ENCODE measurements at places on chromosomes 1 and 21. TPM values are rescaled to one million over a fixed set of nuclear protein-coding genes. Genes with fewer than 3 reads are reported as not detected.

The GALE gene
- 8.8 TPM for total RNA-seq

The MAP1LC3C gene
- total RNA-seq: not detected

The PALMD gene
- 55.0 TPM for total RNA-seq

The CD1B gene
- not detected for total RNA-seq

The DPYD gene
- total RNA-seq: 14.5 TPM

The CACNA1S gene
- not detected for total RNA-seq

The CLDN17 gene
- not detected for total RNA-seq

- H3K36me3 ChIP-seq: no peaks in the 10 kb centered on the region
- no peak overlapping the region for H3K4me3 ChIP-seq
- no peaks in the 10 kb centered on the region for H3K27me3 ChIP-seq
- no peaks in the 10 kb centered on the region for H3K4me1 ChIP-seq
- no peak overlapping the region for H3K27ac ChIP-seq
- DNase-seq: no peak
Measured at GRCh38 chr1:16241221-16241708, 4.3 kb upstream of the CPLANE2 start.

GRCh38 chr1:24551290-24551959 lies 4.5 kb upstream of the NCMAP start:
- H3K36me3 ChIP-seq: no peaks in the 10 kb centered on the region
- H3K4me1 ChIP-seq: no peaks in the 10 kb centered on the region
- no peak overlapping the region for H3K4me3 ChIP-seq
- no peak for DNase-seq
- no peak overlapping the region for H3K27ac ChIP-seq

- no peak overlapping the region for H3K4me3 ChIP-seq
- H3K27me3 ChIP-seq: no peaks in the 10 kb centered on the region
- no peaks in the 10 kb centered on the region for H3K4me1 ChIP-seq
- DNase-seq: no peak
Measured at GRCh38 chr1:152525080-152525641, 10.9 kb downstream of the CRCT1 start.

GRCh38 chr1:166053395-166053794 lies 113.4 kb downstream of the FAM78B start:
- no peaks in the 10 kb centered on the region for H3K4me1 ChIP-seq
- no peaks in the 10 kb centered on the region for H3K27me3 ChIP-seq
- no peak overlapping the region for H3K27ac ChIP-seq
- H3K4me3 ChIP-seq: no peak overlapping the region

- no peak overlapping the region for H3K27ac ChIP-seq
- H3K4me1 ChIP-seq: peaks cover 13% of the 10 kb centered on the region
- H3K36me3 ChIP-seq: no peaks in the 10 kb centered on the region
- no peak overlapping the region for H3K4me3 ChIP-seq
- no peaks in the 10 kb centered on the region for H3K27me3 ChIP-seq
- DNase-seq: no peak
Measured at GRCh38 chr1:177981200-177981599, 11.3 kb upstream of the SEC16B start.

GRCh38 chr1:97796711-97797110 lies 124.1 kb downstream of the DPYD start:
- no peaks in the 10 kb centered on the region for H3K27me3 ChIP-seq
- no peaks in the 10 kb centered on the region for H3K36me3 ChIP-seq
- no peak overlapping the region for H3K4me3 ChIP-seq
- peak overlapping the region; percentile 29 for H3K27ac ChIP-seq

- H3K4me3 ChIP-seq: no peak overlapping the region
- no peak for DNase-seq
- H3K4me1 ChIP-seq: no peaks in the 10 kb centered on the region
- no peaks in the 10 kb centered on the region for H3K27me3 ChIP-seq
Measured at GRCh38 chr21:15826147-15826780, 96.5 kb downstream of the USP25 start.

DNA sequence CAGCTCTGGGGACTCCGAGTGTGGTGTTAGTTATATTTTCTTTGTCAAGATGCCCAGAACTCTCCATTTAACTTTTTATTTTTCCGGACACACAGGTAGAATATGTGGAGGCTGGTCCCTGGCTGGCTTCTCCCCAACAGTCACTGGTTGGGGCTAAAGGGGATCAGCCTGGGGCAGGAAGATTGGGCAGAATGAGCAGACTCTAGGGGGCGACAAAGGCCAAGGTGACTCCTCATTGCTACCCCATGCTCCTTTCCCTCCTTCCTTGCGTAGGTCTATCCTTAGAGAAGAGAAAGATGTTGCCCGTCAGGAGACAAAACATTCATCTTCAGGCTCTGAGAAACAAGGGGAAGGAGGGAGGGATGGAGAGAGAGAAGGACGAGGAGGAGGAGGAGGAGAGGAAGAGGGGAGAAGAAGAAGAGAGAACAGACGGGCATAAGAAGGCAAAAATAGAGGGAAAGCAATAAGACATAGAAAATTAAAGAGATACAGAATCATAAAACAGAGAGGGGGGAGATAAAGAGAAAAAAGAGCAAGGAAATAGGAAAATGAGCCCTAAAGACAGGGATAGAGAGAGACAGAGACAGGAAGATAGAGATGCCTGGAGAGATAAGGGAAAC lies 89.9 kb downstream of the FOXD2 start:
- H3K36me3 ChIP-seq: no peaks in the 10 kb centered on the region
- no peak overlapping the region for H3K27ac ChIP-seq
- H3K4me1 ChIP-seq: no peaks in the 10 kb centered on the region
- DNase-seq: no peak
- H3K4me3 ChIP-seq: no peak overlapping the region

DNA sequence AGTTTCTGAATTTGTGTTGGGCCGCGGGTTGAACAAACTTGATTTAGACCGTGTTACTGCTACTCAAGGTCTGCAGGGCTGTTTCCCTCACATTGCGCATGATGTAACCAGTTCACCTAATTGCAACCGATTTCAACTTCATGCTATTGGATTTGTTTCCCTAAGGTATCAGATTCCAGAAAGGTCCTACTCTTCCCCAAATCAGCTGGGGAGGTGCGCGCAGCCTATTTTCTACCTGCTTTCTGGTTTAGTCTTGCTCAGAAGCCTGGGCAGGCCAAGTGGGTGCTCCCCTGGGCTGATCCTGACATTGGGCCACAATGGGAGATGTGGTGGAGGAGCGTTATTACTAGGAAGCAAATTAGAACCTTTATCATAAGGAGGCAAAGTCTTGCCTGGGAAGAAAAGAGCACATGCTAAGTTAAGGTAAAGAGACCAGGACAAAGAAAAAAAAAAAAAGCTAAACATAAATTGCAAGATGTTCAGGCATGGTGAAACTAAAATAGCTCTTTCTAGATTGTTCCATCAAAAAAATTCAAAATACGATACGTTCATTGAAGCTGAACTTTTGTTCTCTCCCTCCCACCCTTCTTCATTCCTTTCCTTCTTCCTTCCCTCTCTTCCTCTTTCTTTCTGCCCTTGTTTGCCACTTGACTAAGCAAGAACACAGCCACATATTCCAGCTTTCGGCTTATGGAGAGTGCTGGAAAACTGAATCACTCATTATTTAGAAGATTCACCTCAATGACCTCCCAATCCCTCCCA lies 28.8 kb upstream of the TARBP1 start:
- H3K27me3 ChIP-seq: no peaks in the 10 kb centered on the region
- H3K36me3 ChIP-seq: no peaks in the 10 kb centered on the region
- H3K27ac ChIP-seq: no peak overlapping the region
- H3K4me3 ChIP-seq: no peak overlapping the region
- peaks cover 8% of the 10 kb centered on the region for H3K4me1 ChIP-seq

GRCh38 chr1:179955731-179956130 lies 1.1 kb downstream of the CEP350 start:
- DNase-seq: no peak
- H3K36me3 ChIP-seq: no peaks in the 10 kb centered on the region
- peak overlapping the region; percentile 98 for H3K4me3 ChIP-seq
- H3K27ac ChIP-seq: peak overlapping the region; percentile 98

GRCh38 chr1:33805988-33806387 lies 57.9 kb upstream of the HMGB4 start:
- H3K4me1 ChIP-seq: no peaks in the 10 kb centered on the region
- H3K36me3 ChIP-seq: no peaks in the 10 kb centered on the region

GRCh38 chr1:235262539-235262938 lies 65.4 kb downstream of the ARID4B start:
- DNase-seq: no peak
- no peaks in the 10 kb centered on the region for H3K36me3 ChIP-seq
- no peak overlapping the region for H3K27ac ChIP-seq
- no peaks in the 10 kb centered on the region for H3K4me1 ChIP-seq
- no peak overlapping the region for H3K4me3 ChIP-seq
- H3K27me3 ChIP-seq: no peaks in the 10 kb centered on the region

GRCh38 chr21:15065392-15066122 lies 757 bp upstream of the NRIP1 start:
- DNase-seq: peak; percentile 91
- H3K27ac ChIP-seq: peak overlapping the region; percentile 99
- no peaks in the 10 kb centered on the region for H3K4me1 ChIP-seq
- peak overlapping the region; percentile 75 for H3K4me3 ChIP-seq
- no peaks in the 10 kb centered on the region for H3K27me3 ChIP-seq

GRCh38 chr21:45515241-45516061 lies 26.8 kb downstream of the SLC19A1 start:
- no peak overlapping the region for H3K27ac ChIP-seq
- DNase-seq: no peak
- H3K27me3 ChIP-seq: no peaks in the 10 kb centered on the region
- H3K36me3 ChIP-seq: peaks cover 9% of the 10 kb centered on the region

DNA sequence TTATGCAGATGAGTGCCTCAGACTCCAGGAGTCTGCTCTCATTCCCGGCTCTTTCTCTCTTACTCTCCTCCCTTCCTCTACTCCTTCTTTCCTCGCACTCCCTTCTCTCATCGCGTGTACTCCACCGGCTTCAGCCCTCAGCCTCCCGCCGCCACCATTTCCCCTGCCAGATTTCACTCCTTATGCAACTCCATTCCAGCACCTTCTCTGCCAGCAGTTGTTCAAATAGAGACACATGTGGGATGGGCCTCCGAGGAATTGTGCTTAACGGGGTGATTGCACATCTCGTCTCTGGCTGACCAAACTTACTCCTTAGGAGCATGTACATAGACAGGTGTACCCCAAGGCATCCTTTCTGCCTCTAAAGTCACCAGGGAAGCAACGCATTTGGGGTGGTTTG lies 2.1 kb downstream of the CNTN2 start:
- DNase-seq: no peak
- no peak overlapping the region for H3K27ac ChIP-seq
- H3K4me3 ChIP-seq: no peak overlapping the region
- H3K27me3 ChIP-seq: no peaks in the 10 kb centered on the region

DNA sequence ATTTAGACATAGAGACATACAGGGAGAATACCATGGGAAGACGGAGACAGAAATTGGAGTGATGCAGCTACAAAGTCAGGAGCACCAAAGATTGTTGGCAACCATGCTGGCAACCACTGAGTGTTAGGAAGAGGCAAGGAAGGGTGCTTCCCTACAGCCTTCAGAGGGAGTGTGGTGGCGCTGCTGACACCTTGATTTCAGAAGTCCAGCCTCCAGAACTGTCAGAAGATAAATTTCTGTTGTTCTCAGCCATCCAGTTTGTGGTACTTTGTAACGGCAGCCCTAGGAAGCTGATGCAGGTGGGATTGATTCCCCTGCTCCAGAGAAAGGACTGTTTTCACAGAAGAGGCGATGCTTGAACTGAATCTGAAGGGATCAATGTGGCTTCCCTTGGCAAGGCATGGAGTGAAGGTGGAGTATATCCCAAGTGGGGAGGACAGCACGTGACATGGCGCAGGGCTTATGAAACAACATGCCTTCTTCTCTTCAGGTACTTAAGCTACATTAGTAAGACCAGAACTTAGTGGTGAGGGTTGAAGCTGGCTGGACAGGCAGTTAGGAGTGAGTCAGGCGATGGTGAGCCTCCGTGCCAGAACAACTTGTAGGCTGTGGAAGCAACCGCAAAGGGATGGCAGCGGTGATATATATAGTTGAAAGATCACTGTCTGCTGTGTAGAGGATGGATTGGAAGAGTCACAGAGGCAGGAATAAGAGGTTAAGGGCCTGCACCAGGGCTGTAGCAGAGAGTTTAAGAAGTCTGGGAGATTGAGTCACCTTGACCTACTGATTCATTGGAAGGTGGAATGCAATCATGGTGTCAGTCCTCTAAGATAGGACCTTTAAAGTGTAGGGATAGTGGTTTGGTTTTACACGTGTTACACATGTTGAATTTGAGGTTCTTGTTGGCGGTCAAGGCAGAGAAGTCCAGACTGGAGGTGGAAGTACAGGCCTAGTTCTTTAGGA lies 2.1 kb downstream of the LEPR start:
- no peaks in the 10 kb centered on the region for H3K4me1 ChIP-seq
- no peak for DNase-seq
- no peak overlapping the region for H3K4me3 ChIP-seq
- no peaks in the 10 kb centered on the region for H3K27me3 ChIP-seq
- H3K27ac ChIP-seq: peak overlapping the region; percentile 97

- no peak for DNase-seq
- H3K4me3 ChIP-seq: no peak overlapping the region
- H3K36me3 ChIP-seq: no peaks in the 10 kb centered on the region
Measured at GRCh38 chr21:31967334-31967733, 94.5 kb downstream of the HUNK start.

DNA sequence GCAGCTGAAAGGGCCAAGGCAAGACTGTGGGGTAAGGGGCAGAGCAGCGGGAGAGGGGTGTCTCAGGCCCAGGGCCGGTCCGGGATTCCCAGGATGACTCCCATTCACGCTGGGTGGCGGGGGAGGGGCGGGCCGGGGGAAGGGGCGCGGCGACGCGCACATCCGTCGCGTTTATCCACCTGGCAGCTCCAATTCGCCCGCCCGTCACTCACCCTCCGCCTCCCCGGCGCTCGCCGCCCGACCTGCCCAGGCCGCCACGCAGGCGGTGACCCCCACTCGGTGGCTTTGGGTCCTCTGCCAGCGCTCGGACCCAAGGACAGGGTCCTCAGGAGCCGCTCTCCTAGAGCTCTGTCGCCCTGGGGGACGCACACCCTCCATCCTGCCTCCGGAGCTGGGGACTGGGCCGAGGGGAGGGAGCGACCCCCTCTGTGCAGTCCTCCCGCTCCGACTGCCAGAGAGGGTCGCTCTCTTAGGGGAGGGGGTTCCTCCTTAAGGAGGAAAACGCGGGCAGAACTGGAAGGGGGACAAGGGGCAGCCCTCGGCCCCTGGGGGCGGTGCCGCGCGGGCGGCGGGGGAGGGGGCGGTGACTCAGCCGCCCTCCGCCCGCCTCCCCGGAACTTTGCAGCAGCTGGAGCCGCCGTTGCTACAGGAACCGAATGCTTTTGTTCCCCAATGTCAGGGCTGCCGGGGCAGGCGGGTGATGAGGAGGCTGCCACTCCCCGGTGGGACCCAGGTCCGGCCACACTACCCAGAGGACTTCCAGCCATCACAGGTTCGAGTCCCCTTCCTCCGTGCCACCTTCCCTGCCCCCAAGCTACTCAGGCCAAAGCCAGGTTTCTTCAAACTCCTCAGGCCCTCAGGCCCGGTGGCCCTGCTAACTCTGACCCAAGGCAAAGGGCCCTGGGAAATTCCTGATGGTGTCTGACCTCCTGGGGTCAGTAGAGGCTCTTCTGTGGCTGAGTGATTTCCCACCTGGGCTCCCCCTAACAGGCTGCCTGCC lies 3.4 kb downstream of the ADGRB2 start:
- no peaks in the 10 kb centered on the region for H3K36me3 ChIP-seq
- peak; percentile 82 for DNase-seq
- no peak overlapping the region for H3K27ac ChIP-seq
- no peaks in the 10 kb centered on the region for H3K4me1 ChIP-seq
- peak overlapping the region; percentile 56 for H3K4me3 ChIP-seq

- H3K4me3 ChIP-seq: no peak overlapping the region
- no peak overlapping the region for H3K27ac ChIP-seq
- no peaks in the 10 kb centered on the region for H3K27me3 ChIP-seq
- H3K4me1 ChIP-seq: no peaks in the 10 kb centered on the region
Measured at GRCh38 chr1:91502672-91503184, 2.1 kb downstream of the CDC7 start.
